ENCODE measurements at places on chromosomes 1 and 21.

- DNase-seq = no peak
These were observed 51.5 kb upstream of the CYP2J2 start for GRCh38 chr1:59978026-59978425.

- DNase-seq = no peak
These were observed 67.1 kb downstream of the CENPF start for GRCh38 chr1:214670098-214670497.

- DNase-seq = no peak
These were observed 48.4 kb downstream of the TRIM11 start for GRCh38 chr1:228358039-228358763.

- no peak for DNase-seq
These were observed 1.2 kb upstream of the CD1D start for GRCh38 chr1:158179301-158180041.

DNA sequence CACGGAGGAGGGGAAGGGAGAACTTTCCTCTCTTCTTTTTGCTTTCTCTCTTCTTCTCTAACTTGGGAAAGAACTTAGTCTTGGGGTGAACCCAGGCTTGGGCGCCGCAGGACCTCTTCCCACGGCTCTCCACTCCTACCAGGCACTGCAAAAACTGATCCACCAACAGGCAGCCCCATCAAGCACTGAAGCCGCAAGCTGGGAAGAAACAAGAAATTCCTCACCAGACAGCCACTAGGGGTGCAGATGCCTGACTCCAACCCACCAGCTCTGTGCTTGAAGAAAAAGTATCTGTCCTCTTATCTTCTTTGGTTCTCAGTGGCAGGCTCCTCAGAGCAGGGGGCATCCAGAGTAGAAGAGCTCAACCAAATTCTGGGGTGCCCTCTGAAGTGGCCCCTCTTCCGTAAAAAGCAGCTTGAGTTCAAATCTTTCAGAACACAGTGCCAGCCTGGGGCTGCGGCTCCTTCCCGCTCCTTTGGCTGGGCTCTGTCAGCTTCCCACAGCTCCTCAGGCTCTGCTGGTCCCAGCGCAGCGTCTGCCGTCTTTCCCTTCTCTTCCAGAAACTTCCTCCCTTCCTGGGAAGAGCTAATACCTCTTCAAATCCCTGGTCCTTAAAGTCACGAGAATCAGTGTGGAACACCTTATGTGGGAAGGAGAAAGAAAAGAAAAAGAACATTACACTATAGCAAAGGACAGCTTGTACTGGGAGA, 2.4 kb downstream of the SLC41A1 start:
- no peak for DNase-seq

DNA sequence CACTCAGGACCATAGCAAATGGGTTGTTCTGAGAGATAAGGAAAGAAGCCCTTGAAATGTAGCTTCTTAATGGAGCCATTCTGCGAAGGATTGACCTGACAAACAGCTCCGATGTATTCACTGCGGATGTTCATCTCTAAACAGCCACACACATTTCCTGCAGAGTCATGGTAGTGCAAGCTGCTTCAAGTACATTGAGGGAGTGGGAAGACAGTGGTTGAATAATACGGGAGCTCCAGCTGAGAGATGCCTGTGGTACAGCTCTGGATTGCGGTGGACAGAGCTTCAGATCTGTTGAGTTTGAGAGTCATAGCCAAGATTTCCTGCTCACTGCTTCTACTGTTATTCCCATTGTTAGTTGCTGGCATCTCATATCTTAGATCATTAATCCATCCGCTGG, 86.6 kb downstream of the ZBTB18 start:
- no peak for DNase-seq

- no peak for DNase-seq
These were observed 74.6 kb upstream of the PTGFRN start for GRCh38 chr1:116835161-116835560.

DNA sequence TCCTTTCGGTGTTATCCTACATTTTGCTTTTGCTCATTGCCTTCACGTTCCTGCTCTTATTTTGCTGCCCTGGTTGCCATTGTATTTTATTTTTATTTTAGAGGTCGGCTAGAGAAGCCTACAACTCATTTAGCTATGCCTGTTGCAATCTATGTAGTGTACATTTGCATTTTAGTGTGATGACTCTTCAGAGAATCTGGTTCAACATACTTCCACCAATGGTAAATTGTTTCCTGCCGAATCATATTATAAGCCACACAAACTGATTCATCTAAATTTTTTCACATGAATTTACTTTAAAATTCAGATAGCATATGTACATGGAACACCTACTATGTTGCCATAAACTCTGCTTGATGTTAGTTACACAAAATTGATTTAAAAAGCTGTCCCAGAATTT, 1596.9 kb downstream of the PLA2G4A start:
- DNase-seq = no peak

GRCh38 chr1:85258536-85259117, 835 bp downstream of the C1orf52 start:
- DNase-seq = no peak

- no peak for DNase-seq
These were observed 32.7 kb downstream of the BEND5 start for GRCh38 chr1:48744032-48744431.

DNA sequence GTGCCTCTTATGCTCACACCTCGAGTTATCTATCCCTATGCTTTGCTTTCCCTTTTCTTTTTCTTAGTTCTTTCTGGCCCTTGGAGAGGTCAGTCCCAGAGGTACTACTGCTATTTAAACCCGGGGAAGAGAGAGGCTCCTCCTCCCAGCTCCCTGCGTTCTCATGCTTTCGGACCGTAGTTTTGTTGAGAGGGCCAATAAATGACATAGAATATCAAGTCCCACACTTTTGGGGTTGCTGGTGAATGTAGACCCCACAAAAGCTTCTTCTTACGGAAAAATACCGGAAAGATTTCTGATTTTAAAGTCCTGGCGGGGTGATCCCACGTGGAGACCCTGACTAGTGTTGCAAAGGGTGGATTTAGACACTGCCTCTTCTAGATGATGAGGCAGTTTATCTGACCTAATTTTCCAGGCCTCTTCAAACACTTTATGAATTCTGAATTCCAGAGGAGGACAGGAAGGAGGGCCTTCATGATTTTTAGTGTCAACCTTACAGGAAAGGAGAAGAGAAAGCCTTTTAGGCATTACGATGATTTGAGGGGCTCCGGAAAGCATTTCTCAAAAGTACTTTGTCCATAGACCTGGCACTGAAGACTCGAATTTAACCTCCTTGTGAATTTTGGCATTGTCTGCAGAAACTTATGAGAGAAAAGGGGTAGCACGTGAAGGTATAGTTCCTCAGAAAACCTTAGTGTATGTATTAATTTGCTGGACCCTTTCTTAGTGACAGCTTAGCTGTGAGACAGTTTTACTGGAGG, 694 bp downstream of the TMEM167B start:
- DNase-seq = no peak

GRCh38 chr1:87007323-87007722, 92.9 kb downstream of the HS2ST1 start:
- no peak for DNase-seq

DNA sequence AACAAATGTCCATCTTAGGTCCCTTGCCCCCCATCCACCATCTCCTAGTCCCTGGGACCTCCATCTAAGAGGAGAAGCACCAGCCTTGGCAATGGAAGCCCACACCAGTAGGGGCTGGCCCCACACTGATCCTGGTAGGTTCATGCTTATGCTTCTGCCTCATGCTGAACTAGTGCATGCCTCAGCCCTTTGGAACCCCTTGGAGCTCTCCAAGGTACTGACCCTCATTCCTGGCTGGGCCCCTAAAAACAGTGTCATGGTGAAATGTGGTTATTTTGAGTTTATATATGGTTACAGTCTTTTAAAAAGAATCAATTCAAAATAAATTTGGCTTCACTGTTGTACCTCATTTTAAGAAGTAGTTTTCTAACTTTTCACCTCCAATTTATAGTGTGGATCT, 108.3 kb downstream of the HIVEP3 start:
- no peak for DNase-seq

DNA sequence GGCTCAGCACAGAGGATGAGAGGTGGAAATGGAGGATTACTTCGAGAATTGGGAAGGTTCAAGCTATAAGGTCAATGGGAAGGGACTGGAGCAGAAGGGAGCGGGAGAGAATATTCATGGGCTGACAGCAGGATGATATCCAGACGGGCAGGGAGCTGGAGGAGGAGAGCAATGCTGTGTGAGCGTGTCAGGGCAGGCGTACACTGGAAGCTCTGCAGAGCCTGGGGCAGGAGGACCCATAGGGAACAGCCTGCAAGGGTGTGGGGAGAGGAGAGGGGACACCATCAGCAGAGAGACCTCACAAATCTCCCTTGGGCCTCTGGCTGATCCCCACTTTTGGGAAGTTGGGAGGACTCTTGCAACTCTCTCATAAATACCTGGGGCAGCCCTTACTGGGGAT, 13.7 kb downstream of the CSF1 start:
- no peak for DNase-seq

DNA sequence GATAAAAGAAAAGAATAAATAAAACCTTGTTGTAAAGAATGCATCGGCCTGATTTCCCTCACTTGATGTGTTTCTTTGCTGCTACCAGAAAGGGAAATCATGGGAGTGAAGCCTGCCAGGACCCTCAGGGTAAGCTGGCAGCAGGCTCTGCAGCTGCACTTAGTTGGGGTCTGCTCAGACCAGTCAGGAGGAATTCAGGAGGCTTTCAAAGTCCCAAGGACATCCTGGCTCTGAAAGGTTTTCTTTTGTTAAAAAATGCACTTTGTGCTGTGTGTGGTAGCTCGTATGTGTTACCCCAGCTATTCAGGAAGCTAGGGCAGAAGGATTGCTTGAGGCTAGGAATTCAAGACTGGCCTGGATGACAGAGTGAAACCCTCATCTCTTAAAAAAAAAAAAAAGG, 254.8 kb downstream of the ZNF648 start:
- no peak for DNase-seq

- no peak for DNase-seq
These were observed 35.0 kb upstream of the ARHGAP29 start for GRCh38 chr1:94272388-94272787.

DNA sequence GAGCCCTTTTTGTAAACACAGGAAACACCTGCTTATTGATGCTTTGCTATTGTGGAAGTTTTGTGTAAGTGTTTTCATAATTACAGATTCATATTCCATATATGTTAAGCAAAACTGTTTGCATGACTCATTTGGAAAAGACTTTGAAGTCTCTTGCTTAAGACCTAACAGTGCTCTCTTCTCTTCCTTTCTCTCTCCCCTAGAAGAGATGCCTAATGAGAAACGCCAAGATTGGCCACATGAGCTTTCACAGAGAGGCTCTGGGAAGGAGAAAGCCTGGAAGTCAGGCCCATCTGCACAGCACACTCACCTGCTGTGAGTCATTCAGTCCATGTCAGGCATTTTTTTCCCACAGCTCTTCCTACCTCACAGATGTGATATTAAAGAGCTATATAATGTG, 101.6 kb upstream of the PALMD start:
- DNase-seq = no peak

DNA sequence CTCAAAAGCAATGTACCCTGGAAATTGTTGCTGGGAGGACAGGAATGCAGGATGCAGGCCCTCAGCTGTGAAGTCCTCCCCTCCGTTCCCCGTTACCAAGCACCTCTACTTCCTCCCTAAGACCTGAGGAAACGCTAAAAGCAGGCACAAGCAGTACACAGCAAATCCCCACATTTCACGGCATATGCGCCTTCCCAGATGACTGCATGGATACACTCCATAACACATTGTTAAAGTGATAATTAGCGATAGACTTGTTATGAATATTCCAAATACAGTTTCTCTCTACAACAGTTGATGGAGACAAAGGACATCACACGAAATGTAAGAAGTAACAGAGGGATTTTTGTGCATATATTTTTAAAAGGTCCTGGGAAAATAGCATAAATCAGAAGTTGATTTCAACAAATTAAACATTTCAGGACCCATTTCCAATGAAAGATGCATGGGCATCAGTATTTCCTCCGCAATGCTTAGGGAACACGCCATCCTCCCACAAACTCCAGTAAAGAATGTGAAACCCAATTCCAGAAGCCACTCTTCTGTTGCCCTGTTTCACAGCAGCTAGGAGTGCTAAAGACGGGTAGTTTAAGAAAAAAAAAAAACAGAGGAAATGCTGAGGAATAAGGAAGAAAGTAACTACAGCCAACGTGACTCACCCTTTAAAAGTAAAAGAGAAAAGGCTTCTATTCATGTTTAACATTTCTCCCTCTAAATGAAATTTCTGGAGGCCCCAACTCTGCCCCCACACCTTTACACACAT, 75.5 kb downstream of the HIVEP3 start:
- DNase-seq = no peak

- DNase-seq = no peak
These were observed 44.1 kb downstream of the OLFML3 start for GRCh38 chr1:114023377-114023776.
